ENCODE measurements at places on chromosomes 11 and 22. TPM values are rescaled to one million over a fixed set of nuclear protein-coding genes. Genes with fewer than 3 reads are reported as not detected.

WT1 gene
- 1.6 TPM for total RNA-seq

GRCh38 chr11:112160091-112160848, 3.6 kb downstream of the IL18 start:
- no peak for ATAC-seq

DNA sequence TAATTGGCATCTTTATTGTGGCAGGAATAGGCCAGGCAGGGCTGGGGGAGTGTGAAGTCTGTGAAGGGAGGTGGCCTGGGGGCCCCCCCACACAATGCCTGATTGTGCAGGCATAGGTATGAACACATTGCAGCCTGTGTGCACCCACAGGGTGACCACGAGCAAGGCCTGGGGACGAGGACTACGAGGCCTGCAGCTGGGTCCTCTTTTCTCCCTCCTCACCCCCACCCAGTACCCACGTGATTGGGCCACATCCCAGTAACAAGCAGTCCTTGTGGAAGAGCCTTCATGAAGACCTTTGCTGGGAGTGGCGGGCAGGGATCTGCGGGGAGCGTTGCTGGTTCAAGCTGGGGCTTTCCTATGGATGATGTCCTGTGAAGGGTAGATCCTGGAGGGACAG, 29.3 kb downstream of the ZBTB16 start:
- no peak for ATAC-seq

DNA sequence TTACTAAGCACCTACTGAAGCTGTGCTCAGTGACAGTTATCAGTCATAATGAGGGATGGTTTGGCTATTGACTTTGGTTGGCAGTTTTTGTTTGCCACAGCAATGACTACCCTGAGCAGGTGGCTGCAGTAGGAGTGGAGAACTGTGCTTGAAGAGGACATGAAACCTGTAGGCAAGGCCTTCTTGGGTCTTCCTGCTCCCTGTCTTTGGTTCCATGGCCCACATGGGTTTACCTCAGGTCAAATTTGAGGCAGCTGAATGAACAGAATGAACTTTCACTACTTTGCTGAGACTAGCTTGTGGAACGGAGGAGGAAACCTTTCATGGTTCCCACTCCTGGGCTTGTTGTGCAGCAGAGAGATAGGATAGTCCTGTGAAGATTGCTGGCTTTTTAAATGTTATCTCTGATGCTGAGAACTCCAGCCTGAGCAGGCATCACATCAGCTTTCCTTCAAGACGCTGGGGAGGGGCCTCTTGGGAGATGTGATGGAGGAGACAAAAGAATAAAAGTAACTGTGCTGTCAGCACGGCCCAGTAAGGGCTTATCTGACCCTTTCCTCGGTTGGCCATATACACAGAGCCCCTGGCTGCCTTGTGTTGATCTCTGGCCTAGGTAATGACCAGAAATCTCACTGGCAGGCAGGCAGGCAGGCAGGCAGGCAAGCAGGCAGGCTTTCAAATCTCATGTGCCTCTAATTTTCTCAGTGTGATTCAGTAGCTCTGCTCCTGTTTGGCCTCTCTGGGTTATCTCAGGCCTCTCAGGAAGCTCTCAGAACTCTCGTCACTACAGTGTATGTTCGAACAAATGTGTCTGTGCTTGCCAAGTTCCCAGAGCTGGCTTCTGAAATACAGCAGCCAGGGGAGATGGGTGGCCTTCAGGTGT, 12.0 kb downstream of the STIM1 start:
- peak; percentile 60 for ATAC-seq

DNA sequence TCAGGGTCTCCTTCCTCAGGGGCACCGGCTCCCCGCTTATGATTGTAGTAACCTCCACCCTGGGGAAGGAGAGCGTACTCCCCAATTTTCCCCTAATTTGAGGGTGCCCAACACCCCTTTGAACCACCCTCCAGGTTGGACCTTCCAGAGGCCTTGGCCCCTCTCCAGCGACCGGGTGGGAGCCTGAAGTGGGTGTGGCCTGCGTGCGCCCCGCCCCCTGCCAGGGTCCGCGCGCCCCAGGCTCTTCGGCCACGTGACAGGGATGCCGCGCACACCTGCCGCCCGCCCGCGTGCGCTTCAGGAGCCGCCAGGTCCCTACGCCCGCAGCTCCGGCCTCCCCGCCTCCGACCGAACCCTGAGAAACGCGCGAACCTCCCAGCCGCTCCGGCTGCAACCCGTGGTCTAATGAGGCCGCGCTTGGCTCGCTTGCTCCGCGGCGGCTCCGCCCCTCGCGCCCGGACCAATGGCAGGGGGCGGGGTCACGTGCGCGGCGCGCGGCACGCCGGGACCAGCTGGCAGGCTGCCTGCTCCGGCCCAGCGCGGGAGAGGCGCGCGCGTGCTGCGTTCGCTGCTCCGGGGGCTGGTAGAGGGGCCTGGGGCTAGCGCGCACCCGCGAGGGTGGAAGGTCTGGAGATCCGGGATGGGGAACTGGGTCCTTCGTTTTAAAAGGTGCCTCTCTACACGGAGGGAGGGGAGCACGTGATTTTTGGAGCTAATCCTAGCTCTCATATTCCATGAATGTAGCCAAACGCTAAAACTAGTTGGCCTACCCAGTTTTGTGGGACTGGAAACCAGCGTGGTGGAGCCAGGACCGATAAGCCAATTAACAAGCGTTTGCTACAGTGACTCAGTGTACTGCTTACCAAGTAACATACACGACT, at the start of gene FOXRED2:
FOXRED2 (minus strand) TSS at position 404 of the 881 bp plus-strand sequence. CDS start 618 bp downstream, outside the sequence.
- peak; percentile 92 for ATAC-seq

CARD18 gene
- total RNA-seq: not detected

- ATAC-seq: no peak
Measured at GRCh38 chr11:84563356-84563755, 1063.8 kb downstream of the DLG2 start.

NOX4 gene
- total RNA-seq: 3.9 TPM
